ENCODE measurements at places on chromosomes 1 and 21.

DNA sequence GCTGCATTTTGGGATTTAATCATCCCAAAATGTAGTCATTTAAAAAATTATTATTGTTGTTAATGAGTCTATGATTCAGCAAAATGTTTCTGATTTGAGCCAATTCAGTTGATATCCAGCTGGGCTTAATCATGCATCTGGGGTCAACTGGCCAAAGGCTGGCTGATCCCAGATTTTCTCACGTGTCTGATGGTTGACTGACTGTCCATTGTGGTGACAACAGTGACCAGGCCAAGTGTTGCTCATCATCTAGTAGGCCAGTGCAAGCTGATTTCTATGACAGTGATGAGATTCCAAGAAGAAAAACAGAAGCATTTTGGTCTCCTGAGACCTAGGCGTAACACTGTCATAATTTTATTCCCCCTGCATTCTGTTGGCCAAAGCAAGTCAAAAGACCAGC, 80.1 kb upstream of the ZC3H11B start:
- no peak for DNase-seq

DNA sequence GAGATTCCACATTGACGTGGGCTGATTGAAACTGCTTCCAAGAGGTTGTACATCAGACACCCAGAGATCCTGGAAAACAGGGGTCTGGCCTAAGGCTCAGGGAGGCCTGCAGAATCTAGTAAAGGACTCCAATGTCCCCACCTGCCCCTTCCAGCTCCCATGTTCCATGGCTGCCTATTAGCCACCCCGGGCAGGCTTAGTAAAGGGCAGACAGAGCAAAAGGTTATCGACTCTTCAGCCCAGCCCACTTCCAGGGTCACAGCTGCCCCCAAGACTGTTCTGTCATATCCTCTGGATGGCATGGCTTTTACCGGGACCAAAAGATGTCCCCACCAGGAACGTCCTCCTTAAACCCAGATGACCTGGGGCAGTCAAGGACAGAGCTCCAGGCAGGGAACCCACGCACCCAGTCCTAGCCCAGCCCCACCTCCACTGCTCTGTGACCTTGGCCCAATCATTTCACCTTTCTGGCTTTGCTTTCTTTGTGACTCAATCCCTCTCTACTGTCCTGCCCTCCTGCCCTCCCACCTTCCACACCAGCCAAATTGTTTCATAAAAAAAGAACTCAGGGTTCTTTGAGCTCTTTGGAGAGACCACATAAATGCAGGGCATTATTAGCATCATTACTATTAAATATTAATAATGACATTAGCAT, 4.8 kb upstream of the CNTN2 start:
- no peak for DNase-seq

DNA sequence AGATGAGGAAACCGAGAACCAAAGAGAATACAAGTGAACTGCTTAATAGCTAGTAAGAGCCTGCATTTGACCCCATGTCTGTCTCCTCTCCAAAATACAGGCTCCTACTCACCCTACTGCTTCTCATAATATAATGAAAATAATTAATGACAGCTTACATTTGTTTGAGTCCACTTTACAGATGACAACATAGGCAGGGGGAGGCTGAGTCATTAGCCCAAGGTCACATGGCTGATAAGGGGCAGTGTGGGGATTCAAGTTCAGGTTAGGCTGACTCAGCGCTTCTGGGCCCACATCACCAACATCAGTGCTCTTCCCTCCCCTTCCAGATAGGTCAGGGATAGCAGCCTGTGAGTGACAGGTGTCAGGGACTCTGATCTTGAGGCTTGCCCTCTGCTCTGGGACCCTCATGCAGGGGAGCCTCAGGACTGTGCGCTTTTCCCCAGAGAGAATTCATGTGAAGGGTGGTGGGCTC, 16.2 kb downstream of the AZIN2 start:
- no peak for DNase-seq

- DNase-seq = no peak
These were observed 91.9 kb downstream of the KCNT2 start for GRCh38 chr1:196516373-196516772.

DNA sequence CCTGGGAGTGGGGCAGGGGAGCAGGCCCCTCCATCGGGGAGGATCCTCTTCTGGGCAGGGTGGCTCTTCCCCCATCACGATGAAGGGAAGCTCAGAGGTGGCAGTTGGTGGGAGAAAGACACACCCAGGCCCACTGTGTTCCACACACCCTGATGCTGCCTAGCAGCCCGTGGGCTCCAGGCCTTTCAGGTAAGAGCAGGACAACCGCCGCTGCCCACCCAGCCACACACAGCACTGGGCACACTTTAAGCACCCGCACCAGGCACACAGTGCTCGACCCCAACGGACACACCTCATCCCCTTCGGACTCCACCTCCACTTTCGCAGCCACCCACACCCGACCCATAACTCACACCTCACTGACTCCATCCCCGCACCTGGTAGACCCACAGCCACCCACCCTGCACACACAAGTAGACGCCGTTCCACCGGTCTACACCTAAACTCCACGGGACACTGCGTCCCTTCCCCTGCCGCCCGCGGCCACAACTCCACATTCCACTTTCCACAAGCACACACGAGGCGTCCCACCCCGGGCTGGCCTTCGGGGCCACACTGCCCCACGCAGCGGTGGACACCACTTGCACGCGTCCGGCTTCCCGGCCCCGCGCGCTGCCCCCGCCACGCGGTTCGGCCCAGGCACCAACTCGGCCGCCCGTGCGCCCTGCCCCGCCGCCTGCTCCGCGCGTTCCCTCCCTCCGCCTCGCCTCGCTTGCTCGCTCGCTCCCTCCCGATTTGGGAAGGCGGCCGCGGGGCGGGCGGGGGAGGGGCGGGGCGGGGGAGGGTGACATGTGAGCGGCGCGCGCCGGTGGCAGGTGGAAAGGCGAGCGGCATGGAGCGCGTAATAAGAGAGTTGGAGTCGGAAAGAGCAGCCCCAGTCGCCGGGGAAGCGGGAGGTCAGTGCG, at the start of gene KCNQ4:
TSS of gene KCNQ4 (plus strand) at position 787 of the 905 bp plus-strand sequence. CDS start 307 bp downstream, outside the sequence.
- no peak for DNase-seq

DNA sequence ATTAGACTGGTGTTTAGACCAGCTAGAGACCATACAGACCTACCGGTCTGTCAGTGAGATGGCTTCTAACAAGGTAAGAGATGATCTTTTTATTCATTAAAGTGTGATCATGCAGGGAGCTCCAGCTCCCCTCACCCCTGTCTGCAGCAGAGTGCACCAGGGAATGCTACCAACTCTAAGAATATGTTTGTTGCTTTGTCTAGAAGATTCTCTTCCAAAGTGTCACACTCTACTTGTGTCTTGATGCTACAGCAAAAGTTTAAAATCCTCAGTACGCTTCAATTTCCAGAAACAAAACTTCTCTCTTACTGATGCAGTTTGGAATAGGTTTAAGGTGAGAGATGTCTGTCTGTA, 201.4 kb upstream of the SGIP1 start:
- DNase-seq = no peak

- no peak for DNase-seq
These were observed 111.9 kb downstream of the PRDM16 start for GRCh38 chr1:3180915-3181314.

- DNase-seq = no peak
These were observed 2.6 kb downstream of the PADI1 start for GRCh38 chr1:17207540-17207939.

- DNase-seq = no peak
These were observed 13.9 kb upstream of the BCAR3 start for GRCh38 chr1:93695411-93696005.

DNA sequence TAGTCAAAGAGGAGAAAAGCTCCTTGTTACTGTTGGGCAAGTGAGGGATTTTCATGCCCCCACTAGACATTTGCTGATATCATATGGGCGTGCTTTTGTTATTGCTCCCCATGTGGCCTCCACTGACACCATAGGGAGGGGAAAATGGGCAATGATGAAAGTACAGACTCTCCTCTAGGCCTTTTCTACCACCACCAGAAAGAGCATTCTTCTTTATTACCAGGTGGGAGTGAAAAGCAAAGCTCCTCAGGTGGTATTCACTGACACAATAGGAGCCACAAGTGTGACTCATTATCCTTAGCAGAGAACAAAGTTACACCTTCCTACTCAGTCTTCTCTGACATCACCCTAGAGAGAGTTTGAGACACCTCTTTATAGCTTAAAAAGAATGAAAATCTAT, 667.1 kb downstream of the LTN1 start:
- no peak for DNase-seq

DNA sequence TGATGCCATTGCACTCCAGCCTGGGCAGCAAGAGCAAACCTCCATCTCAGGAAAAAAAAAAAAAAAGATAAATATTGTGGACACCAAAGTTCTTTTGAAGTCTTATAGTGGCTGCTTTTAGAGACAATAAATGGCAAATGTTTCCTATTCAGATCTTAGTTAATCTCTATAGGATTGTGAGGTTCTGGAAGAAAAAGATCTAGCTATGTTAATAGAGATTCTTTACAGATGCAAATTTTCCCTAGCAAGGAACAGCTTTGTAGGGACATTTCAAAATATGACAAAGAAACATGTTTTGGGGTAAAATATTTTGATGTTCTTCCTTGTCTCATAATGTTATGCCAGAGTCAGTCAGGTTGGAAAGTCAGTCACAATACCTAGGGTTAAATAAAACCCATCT, 24.5 kb upstream of the RCC2 start:
- no peak for DNase-seq

GRCh38 chr21:15031790-15032357, 32.9 kb downstream of the NRIP1 start:
- no peak for DNase-seq

DNA sequence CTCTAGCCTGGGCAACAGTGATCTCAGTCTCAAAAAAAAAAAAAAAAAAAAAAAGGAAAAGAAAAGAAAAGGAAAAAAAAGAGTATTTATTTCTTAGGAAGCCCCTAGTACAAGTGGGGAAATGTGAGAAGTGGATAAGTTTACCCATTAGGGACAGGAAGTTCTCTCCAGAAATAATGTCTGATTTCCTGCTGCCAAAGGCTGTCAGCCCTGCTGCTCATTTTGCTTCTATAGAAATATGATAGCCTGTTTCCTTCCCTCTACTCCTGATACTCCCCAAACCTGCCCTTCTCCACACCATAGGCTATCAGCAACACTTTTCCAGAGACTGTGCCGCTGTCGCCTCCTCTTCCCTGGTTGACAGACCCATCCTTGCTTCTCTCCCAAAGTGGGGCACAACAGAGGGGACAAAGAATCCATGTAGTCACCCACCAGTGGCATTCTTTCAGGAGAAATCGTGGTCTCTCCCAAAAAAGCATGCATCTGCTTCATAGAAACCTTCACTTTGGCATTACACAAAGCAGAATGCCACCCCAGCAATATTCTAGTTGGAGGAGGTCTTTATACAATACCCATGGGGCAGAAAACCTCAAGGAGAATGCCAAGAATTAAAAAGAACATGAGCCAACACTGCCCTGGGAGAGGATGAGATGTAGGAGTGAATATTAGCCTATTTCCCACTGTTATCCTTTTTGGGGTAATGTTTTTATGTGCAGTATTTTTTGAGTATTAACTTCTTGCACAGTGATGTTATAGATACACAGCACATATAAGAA, 166.3 kb upstream of the NR5A2 start:
- DNase-seq = no peak

GRCh38 chr1:116667078-116667574, 407 bp downstream of the IGSF3 start:
- no peak for DNase-seq

GRCh38 chr21:23452384-23453083, 2154.7 kb downstream of the MRPL39 start:
- no peak for DNase-seq

GRCh38 chr1:7508934-7509519, 262.1 kb upstream of the VAMP3 start:
- no peak for DNase-seq

GRCh38 chr21:18356801-18357200, 46.8 kb downstream of the TMPRSS15 start:
- no peak for DNase-seq

DNA sequence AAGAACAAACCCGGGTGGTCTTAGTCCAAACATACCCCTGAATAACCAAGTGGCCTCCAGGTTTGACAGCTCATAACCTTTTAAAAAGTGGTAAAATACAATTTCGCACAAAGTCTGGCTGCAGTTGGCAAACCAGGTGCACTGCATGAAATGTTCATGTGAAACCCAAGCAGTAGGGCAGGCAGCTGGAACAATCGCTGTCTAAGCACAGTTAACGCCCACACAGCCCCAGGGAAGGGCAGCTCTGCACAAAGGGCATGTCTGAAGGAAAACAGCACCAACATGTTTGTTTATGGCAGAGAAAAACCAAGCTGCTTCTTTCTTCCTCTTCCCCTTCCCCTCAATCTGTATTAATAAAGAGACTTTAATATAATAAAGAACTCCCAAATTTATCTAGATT, 49.5 kb downstream of the KIAA1614 start:
- DNase-seq = no peak

DNA sequence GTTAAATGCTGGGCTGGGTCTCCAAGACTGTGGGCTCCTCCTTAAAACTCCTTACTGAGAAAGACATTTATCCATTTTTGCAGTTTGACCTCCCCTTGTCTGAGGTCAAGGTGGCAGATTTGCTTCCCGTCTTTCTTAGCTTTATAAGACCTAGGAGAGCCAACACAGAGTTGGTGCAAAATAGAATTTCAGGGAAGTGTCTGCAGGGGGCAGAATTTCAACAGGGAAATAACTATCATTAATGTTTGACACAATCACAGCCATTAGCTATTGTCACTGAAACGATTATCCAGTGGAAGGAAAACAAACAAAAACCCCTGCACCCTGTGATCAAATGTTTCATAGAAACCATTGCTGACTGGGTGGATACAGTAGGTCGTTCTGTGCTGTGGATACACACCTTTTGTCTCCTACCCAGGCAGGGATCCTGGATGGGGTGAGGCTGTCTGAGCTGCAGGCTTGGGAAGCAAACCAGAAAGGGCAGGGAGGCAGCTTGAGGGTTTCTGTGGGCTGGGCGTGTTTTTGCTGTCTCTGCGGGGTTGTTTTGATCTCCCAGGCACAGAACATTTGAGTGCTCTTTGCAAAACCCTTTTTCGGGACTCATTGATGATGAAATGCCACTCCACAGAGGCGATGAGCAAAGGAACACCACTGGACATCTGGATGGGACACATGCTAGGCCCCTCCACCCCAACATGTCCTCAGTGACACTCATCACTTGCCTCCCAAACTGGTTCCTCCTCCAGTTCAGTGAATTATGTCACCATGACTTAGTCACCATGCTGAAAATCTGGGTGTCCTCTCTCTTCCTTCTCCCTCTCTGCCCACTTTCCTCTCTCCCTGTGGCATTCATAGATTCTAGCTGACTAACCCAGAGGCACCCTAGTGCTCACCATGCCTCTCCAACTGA, 94.2 kb upstream of the SERBP1 start:
- no peak for DNase-seq

- no peak for DNase-seq
These were observed 140.3 kb downstream of the ZC3H11B start for GRCh38 chr1:219472596-219472995.

DNA sequence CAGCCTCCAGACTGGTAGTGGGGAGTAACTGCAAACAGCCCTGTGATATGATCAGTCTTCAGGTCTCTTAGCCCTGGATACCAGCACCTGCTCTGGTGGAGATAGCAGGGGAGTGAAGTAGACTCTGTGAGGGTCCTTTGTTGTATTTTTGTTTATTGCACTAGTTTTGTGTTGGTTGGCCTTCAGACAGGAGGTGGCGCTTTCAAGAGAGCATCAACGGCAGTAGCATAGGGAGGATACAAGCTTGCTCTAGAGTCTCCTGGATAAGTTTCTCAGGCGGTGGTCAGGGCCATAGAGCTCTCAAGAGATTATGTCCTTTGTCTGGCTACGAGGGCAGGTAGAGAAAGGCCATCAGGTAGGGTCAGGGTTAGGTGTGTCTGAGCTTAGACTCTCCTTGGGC, 116.4 kb downstream of the USH2A start:
- DNase-seq = no peak

GRCh38 chr1:203320591-203321272, 15.4 kb downstream of the BTG2 start:
- peak; percentile 99 for DNase-seq
